ENCODE measurements at places on chromosomes 5 and 9. TPM values are rescaled to one million over a fixed set of nuclear protein-coding genes. Genes with fewer than 3 reads are reported as not detected.

DNA sequence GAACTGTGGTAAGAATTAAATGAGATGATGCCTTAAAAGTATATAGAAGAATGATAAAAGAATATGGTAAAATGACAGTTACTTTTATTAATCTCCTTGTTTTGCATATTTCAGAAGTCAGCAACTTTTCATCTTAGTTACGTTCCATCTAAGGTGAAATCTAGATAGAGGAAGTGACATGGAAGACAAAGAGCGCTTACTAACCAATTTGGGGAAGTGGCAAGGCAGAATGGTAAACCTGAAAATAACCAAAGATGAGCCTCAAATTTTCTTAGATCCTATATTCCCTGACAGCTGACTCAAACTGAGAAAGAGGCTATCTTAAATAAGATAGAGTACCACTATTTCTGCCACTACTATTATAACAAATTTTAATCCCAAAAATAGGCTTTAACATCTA is 52.5 kb downstream of the FGF10 start:
- no peak for DNase-seq
- no peaks in the 10 kb centered on the region for H3K4me1 ChIP-seq
- no peaks in the 10 kb centered on the region for H3K36me3 ChIP-seq
- no peak overlapping the region for H3K4me3 ChIP-seq

DNA sequence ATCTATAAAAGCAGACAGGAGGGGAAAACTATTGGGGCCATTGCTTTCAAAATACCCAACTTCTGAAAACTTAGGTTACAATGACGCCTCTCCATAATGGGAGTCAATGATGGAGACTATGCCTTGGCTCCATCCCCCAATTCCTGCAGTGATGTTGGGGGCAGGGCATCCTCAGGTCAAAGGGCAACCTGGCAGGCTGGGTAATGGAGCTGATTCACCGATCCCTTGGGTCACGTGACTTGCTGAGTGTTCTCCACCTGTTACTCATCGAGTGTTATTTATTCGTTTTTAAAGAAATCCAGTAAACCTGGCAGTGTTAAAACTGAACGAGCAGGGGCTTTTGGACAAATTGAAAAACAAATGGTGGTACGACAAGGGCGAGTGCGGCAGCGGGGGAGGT is 244.4 kb downstream of the FAM114A2 start:
- H3K36me3 ChIP-seq, result no peaks in the 10 kb centered on the region
- no peaks in the 10 kb centered on the region for H3K4me1 ChIP-seq
- no peak overlapping the region for H3K27ac ChIP-seq

- H3K4me1 ChIP-seq, result no peaks in the 10 kb centered on the region
- no peak overlapping the region for H3K4me3 ChIP-seq
- H3K36me3 ChIP-seq, result no peaks in the 10 kb centered on the region
- H3K27me3 ChIP-seq, result no peaks in the 10 kb centered on the region
- DNase-seq, result no peak
Observed at GRCh38 chr9:78698371-78698770, 401.4 kb downstream of the PSAT1 start.

Gene C9orf153
- not detected for total RNA-seq

Gene PTPRD
- 6.1 TPM for total RNA-seq

Gene MTRR
- 42.1 TPM for total RNA-seq

GRCh38 chr5:127031147-127031862 is 947 bp upstream of the MARCHF3 start:
- H3K27me3 ChIP-seq, result no peaks in the 10 kb centered on the region
- H3K4me1 ChIP-seq, result peaks cover 9% of the 10 kb centered on the region
- no peaks in the 10 kb centered on the region for H3K36me3 ChIP-seq
- H3K27ac ChIP-seq, result peak overlapping the region; percentile 69
- peak overlapping the region; percentile 75 for H3K4me3 ChIP-seq

- H3K27me3 ChIP-seq, result no peaks in the 10 kb centered on the region
- DNase-seq, result no peak
- H3K27ac ChIP-seq, result no peak overlapping the region
Observed at GRCh38 chr9:130036099-130036498, 6.9 kb downstream of the FNBP1 start.

All from right lobe of liver (tissue), 6 donors.